Hair follicle dermal papilla cell (primary cell): ENCODE measurements at places on chromosomes 6 and 20. TPM values are rescaled to one million over a fixed set of nuclear protein-coding genes. Genes with fewer than 3 reads are reported as not detected.

TTK gene
- 1.8 and 2.3 TPM in 2 replicates for total RNA-seq

MROH8 gene
- 1.6 and 2.8 TPM in 2 replicates for total RNA-seq

PTPN1 gene
- total RNA-seq: 37.0 and 38.0 TPM in 2 replicates

DNAH8 gene
- under 0.01 TPM in 1 of 2 replicates, not detected in the other for total RNA-seq

PRSS35 gene
- total RNA-seq: 0.81 and 1.3 TPM in 2 replicates

KPNA5 gene
- 12.5 and 14.3 TPM in 2 replicates for total RNA-seq

IL20RA gene
- 0.49 TPM in 2 replicates for total RNA-seq

SUMO4 gene
- 3.2 and 3.9 TPM in 2 replicates for total RNA-seq

CDS2 gene
- 35.7 and 36.7 TPM in 2 replicates for total RNA-seq

UBE2V1 gene
- total RNA-seq: 68.8 and 75.7 TPM in 2 replicates

LHFPL5 gene
- total RNA-seq: not detected in 2 replicates

FAXC gene
- 0.81 and 3.2 TPM in 2 replicates for total RNA-seq

YTHDF1 gene
- 27.7 and 32.0 TPM in 2 replicates for total RNA-seq

C20orf141 gene
- total RNA-seq: not detected in 2 replicates

ENPP1 gene
- 12.8 and 22.7 TPM in 2 replicates for total RNA-seq

KHDRBS2 gene
- not detected in 2 replicates for total RNA-seq

OR2H1 gene
- not detected in 2 replicates for total RNA-seq

ABHD16A gene
- 32.8 and 40.7 TPM in 2 replicates for total RNA-seq

TBC1D20 gene
- 63.1 and 78.4 TPM in 2 replicates for total RNA-seq

CST8 gene
- not detected in 2 replicates for total RNA-seq

PSORS1C1 gene
- 1.6 and 2.7 TPM in 2 replicates for total RNA-seq

HLA-DRA gene
- total RNA-seq: 0.85 and 7.0 TPM in 2 replicates

DEFB110 gene
- not detected in 2 replicates for total RNA-seq

NELFCD gene
- total RNA-seq: 66.8 and 70.9 TPM in 2 replicates

EIF2S2 gene
- 73.5 and 81.5 TPM in 2 replicates for total RNA-seq

CCM2L gene
- total RNA-seq: not detected in 2 replicates

TULP1 gene
- total RNA-seq: not detected in 2 replicates

KIFC1 gene
- 2.9 TPM in 2 replicates for total RNA-seq

PDE10A gene
- 0.24 and 0.97 TPM in 2 replicates for total RNA-seq

NKX2-4 gene
- not detected in 2 replicates for total RNA-seq

ZNF322 gene
- total RNA-seq: 19.5 and 21.0 TPM in 2 replicates

WFDC8 gene
- total RNA-seq: not detected in 2 replicates

C20orf204 gene
- total RNA-seq: 1.7 and 2.6 TPM in 2 replicates

WFDC5 gene
- not detected in 2 replicates for total RNA-seq

MTFR2 gene
- 0.49 and 0.73 TPM in 2 replicates for total RNA-seq

PEX3 gene
- 17.2 and 18.2 TPM in 2 replicates for total RNA-seq

NR2E1 gene
- total RNA-seq: not detected in 2 replicates

GJA1 gene
- total RNA-seq: 654 and 667 TPM in 2 replicates

BACH2 gene
- 0.81 and 1.1 TPM in 2 replicates for total RNA-seq

NPEPL1 gene
- total RNA-seq: 25.2 and 27.1 TPM in 2 replicates

LSM2 gene
- 15.1 and 19.4 TPM in 2 replicates for total RNA-seq

STX11 gene
- 3.0 and 3.2 TPM in 2 replicates for total RNA-seq

FLRT3 gene
- total RNA-seq: 0.85 and 2.8 TPM in 2 replicates

ZFP57 gene
- 0.24 TPM in 1 of 2 replicates, not detected in the other for total RNA-seq

DSP gene
- 8.8 and 12.4 TPM in 2 replicates for total RNA-seq
